ENCODE measurements at places on chromosomes 1 and 21.

- H3K4me3 ChIP-seq, result no peak overlapping the region
- no peaks in the 10 kb centered on the region for H3K36me3 ChIP-seq
- DNase-seq, result no peak
These were observed 114.5 kb downstream of the DPYD start for GRCh38 chr1:97806326-97806725.

GRCh38 chr21:36883532-36884486 lies 82.7 kb downstream of the HLCS start:
- H3K36me3 ChIP-seq, result no peaks in the 10 kb centered on the region
- DNase-seq, result no peak
- H3K27ac ChIP-seq, result no peak overlapping the region
- no peak overlapping the region for H3K4me3 ChIP-seq
- H3K4me1 ChIP-seq, result no peaks in the 10 kb centered on the region
- H3K27me3 ChIP-seq, result no peaks in the 10 kb centered on the region

DNA sequence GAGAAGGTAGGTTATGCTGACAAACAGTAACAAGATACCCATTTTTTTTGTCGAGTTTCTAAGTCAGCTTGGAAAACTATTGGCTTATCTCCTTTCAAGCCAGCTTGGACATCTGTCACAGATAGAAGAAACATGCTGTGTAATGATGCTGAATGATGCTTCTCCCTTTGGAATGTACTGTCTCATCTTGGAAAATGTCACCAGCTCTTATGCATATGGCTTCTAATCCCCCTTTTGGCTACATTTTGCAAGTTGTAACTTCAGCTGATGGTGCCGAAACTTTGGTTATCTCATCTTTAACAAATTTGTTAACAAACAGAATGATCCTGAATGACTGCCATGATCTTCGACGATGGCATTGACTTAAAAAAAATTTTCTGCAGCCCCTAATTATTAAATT lies 68.8 kb upstream of the ST6GALNAC3 start:
- H3K4me3 ChIP-seq, result no peak overlapping the region
- no peaks in the 10 kb centered on the region for H3K4me1 ChIP-seq
- no peaks in the 10 kb centered on the region for H3K27me3 ChIP-seq
- no peak for DNase-seq

DNA sequence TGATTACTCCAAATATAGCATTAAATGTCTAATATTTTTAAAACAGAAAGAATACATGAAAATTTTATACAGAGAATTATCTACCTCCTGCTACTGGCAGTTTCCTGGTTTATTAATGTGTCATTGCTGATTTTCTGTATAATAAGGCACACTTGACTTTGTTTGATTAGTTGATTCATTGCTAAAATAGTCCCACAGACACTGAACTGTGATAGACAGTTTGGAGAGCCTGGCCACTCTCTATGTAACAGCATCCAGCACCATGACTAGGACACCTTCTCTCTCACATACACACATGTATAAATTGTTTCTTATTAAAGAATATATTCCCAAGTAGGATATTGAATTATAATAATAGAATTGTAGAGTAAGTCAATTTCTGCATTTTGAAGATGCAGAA lies 368.5 kb upstream of the SNX7 start:
- no peaks in the 10 kb centered on the region for H3K36me3 ChIP-seq
- H3K27me3 ChIP-seq, result no peaks in the 10 kb centered on the region
- no peaks in the 10 kb centered on the region for H3K4me1 ChIP-seq
- H3K27ac ChIP-seq, result no peak overlapping the region
